GDM1 (cell line): ENCODE measurements at places on chromosomes 6 and 20.

- no peak for DNase-seq
Observed at GRCh38 chr20:17935186-17935585, 33.4 kb downstream of the SNX5 start.

GRCh38 chr6:135962731-135963130, 111.2 kb downstream of the PDE7B start:
- no peak for DNase-seq

DNA sequence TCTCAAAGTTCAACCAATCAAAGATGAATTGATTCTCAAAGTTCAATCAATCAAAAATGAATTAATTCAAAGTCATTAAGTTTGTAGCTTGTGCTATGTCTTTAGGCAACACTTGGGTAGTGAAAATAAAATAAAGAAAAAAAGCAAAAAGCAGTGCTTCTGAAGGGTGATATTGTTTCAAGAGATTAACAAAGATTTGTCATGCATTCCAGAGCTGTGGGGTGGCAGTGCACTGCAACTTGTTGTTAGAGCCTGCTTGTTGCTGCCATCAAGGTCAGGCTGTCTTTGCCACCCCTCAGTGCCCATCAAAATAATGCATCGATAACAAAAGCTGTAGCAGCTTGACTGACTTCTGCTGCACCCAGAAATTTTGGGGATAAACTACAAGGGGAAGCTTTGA, 128.6 kb downstream of the RNF144B start:
- no peak for DNase-seq

DNA sequence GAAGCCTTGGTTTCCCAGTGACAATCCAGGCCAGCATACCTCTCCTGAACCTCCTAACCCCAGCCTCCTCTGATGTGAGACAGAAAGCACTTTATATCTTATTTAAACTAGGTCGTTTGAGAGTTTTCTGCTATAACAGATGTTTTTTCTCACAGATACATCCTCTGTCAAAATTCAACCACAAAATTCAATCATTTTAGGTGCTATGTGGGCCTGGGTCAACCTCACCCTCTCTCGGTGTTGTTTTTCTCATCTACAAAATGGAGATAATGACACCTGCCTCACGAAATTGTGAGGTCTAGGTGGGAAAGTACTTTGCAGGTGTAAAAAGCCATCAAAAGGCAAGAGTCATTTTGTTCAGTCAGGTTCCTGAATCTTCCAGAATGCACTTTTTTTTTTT, 46.2 kb upstream of the NFATC2 start:
- no peak for DNase-seq

- DNase-seq = no peak
Observed at GRCh38 chr6:30589754-30590358, 18.6 kb downstream of the ABCF1 start.

- DNase-seq = no peak
Observed at GRCh38 chr20:10922941-10923340, 249.1 kb upstream of the JAG1 start.

- DNase-seq = no peak
Observed at GRCh38 chr20:1876975-1877608, 18.1 kb upstream of the SIRPA start.

DNA sequence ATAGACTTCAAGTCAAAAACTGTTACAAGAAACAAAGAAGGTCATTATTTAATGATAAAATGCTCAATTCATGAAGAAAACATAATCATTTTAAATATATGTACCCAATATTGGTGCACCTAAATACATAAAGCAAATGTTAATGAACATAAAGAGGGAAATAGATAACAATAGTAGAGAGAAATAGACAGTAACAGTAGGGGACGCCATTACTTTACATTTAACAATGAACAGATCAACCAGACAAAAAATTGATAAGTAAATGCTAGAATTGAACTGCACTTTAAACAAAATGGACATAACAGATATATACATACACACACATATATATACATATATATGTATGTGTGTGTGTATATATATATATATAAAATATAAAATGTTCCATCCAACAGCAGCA, 37.4 kb downstream of the IL22RA2 start:
- no peak for DNase-seq
